ENCODE measurements at places on chromosomes 3 and 15.

- DNase-seq = no peak
Measured at GRCh38 chr3:10527295-10528001, 22.1 kb upstream of the ATP2B2 start.

- DNase-seq = no peak
Measured at GRCh38 chr3:128919988-128920387, 40.6 kb downstream of the ACAD9 start.

- DNase-seq = no peak
Measured at GRCh38 chr15:68328443-68328842, 50.9 kb downstream of the FEM1B start.

GRCh38 chr15:72169236-72169920, 28.2 kb downstream of the GRAMD2A start:
- DNase-seq = no peak

GRCh38 chr3:134299185-134299887, 48.7 kb upstream of the RYK start:
- DNase-seq = no peak

All from progenitor cell of endocrine pancreas (in vitro differentiated cells).